ENCODE measurements at places on chromosomes 5 and 9. TPM values are rescaled to one million over a fixed set of nuclear protein-coding genes. Genes with fewer than 3 reads are reported as not detected.

- DNase-seq: no peak
Measured at GRCh38 chr9:102779356-102779755, 215.8 kb upstream of the CYLC2 start.

Gene EIF4E1B
- total RNA-seq: not detected

Gene CKMT2
- total RNA-seq: 3.0 TPM

DNA sequence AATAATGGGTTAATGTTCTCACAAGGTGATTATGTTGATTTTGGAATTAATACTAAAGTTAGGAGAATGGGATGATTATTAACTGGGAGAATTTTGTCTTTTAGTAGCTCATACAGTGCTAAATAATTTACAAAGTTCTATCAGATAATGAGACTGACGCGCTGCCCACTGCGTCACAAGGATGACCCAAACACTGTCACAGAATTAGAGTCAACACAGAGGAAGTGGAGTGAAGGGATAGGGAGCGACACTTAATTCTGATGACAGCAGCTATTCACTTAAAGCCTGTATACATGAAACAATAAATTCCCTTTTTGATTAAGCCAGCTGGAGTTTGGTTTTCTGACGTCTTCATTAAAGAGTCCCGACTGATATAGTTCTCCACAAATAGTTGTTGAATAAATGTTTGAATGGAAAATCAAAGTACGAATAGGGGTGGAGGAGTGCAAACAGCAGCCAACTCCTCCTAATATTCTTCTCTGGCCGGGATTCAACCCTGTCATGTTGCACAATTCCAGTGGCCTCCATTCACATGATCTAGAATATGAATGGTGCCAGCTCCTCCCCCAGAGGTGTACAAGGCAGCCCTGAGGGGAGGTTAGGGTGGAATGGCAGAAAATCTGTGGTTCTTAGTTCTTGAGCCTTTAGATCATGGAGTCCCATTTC lies 140.3 kb downstream of the PCSK1 start:
- DNase-seq: no peak
